ENCODE measurements at places on chromosomes 5 and 9.

DNA sequence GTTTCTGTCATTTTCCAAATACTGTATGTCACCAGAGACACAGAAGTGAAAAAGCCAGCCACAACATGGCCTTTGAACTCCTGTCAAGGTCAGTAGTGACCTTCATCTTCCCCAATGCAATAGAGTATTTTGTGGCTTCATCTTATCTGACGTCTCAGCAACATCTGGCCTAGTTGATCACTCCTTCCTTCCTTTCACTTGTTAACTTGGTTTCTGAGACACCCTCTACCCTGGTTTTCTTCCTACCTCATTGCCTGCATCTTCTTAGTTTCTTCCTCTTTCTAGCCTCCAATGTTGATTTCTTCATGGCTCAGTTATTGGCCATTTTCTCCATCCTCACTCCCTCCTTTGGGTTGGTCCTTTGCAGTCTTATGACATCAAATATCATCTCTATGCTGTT lies 36.3 kb downstream of the GLIS3 start:
- DNase-seq: no peak

GRCh38 chr5:24850926-24851486 lies 206.2 kb upstream of the CDH10 start:
- no peak for DNase-seq

- no peak for DNase-seq
Measured at GRCh38 chr5:112485934-112486355, 66.9 kb upstream of the EPB41L4A start.

DNA sequence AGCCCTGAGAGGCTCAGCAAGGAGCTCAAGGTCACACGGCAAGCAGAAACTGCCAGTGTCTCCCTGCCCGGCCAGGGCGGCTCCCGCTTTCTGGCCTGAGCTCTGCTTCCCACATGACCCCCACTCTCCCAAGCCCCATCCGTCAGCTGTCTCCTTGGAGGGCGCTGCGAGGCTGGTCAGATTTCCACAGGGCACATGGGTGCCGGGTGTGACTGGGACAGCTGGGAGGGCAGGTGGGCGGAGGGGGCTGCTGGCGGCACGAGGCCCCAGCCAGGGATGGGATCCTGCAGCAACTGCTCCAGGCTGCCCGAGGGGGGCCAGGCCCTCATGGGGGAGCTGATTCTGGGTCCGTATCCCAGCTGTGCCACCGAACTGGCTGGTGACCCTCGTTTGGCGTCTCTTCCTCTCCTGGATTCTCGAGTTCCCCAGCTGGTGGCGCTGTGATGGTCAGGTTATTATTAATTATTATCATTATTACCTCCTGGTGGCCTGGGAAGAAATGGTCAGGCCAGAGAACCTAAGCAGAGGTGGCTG lies 12.9 kb upstream of the WDR38 start:
- DNase-seq: no peak

DNA sequence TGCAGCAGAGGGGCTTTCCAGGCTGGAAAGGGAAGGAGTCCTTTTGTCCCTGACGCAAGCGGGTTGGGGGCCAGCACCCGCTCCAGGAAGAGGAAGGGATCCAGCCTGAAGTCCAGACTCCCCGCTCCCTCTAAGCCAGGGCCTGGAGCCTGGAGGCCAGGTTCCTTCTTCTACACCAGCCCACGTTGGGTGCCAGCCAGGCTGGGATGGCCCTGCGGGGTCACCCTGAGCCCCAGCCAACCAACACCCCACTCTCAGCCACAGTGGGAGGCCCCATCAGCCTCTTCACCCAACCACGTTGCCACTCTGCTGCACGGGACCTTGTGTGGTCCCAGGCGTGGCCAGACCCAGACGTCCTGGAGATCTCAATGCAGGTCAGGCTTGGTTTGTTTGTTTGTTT lies 970 bp upstream of the FUT7 start:
- no peak for DNase-seq

GRCh38 chr5:52579391-52579790 lies 208.3 kb upstream of the ITGA1 start:
- DNase-seq: no peak

DNA sequence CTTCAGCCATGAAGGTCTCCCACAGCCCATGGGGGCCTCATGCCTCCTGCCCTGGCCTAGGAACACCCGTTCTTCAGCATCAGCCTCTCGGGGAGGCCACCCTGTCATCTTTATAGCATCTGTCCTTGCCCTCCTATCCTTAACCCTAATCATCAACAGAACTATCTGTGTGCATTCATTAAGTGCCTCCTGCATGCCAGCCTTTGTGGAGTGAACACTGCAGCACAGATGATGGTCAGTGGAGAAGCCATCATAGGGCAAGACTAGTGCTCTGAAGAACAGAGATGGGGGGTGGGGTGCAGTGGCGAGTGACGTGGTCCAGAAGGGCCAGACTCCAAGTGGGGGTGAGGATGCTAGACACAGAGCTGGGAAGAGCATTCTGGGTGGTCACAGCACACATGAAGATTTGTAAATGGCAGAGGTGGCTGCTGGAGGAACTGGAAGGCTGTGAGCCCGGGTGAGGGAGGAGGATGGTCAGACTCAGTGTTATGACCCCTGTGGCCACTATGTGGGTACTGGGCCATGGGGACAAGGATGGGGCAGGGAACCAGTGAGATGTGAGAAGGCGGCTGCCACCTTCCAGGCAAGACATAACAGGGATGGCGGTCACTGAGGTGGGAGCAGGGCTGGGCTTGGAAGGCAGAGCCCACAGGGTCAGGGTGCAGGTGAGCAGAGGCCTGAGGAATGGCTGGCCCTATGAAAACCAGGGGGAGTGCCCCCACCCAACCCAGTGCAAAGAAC lies 3.6 kb upstream of the CARD19 start:
- no peak for DNase-seq

DNA sequence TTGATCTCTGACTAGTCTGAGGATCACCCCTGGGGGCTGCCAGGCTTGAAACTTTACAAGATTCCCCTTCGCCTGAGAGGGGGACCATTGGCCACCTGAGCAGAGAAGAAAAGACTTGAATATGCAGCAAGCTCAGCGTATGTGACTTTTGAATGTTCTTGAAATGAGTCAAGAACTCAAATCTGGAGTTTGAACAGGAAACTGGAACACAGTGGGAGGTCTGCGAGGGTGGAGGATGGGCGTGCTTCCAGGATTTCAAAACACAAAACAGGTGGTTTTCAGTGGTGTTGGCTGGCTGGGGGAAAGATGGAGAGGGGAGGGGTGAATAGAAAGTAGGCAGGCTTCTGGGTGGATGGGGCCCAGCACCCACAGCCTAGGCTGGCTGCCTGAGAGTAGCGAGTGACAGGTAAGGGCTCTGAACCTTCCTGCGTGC lies 40.6 kb downstream of the TMEM174 start:
- DNase-seq: no peak

DNA sequence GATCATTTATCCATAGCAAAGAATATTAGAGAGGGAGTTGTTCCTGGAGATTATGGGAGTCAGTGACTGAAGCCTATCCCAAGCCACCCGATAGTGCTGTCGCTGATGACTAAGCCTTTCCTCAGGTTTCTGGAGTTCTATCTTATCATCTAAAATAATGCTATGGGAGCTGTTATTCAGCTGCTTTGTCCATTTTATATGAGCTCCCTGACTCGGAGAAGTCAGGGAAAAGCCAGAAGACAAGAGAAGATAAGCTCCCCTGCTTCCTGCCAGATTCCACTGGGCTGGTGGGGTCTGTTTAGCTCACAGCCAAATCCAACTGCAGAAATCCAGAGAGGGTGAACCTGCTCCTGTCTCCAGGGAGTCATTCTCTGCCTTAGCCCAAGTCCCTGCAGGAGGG lies 148.2 kb downstream of the DROSHA start:
- DNase-seq: no peak

- DNase-seq: no peak
Measured at GRCh38 chr5:111138096-111138495, 45.9 kb downstream of the WDR36 start.

- peak; percentile 42 for DNase-seq
Measured at GRCh38 chr9:21121595-21122251, 19.9 kb downstream of the IFNW1 start.

DNA sequence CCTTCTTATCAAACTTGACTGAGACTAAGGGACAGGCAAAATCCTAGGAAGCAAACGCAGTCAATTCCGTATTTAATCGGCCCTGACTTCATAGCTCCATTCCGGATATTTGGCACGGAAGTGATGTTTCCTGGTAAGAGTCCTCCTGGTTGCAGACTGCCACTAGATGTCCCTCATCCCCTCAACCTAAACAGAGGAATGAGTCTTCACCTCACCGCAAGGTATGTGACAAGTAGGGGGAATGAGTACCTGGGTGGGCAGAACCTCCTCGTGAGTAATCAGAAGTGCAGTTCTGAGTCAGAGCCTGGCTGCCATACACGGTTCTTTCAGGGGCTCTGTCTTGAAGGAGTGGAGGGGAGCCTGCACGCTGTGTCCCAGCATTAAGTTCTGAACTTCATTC lies 173.6 kb downstream of the MUSK start:
- no peak for DNase-seq

- no peak for DNase-seq
Measured at GRCh38 chr9:137382444-137383080, 40.4 kb downstream of the EXD3 start.

- DNase-seq: no peak
Measured at GRCh38 chr5:67695369-67695768, 498.8 kb upstream of the CD180 start.

- no peak for DNase-seq
Measured at GRCh38 chr9:89601306-89601705, 3.5 kb upstream of the GADD45G start.

DNA sequence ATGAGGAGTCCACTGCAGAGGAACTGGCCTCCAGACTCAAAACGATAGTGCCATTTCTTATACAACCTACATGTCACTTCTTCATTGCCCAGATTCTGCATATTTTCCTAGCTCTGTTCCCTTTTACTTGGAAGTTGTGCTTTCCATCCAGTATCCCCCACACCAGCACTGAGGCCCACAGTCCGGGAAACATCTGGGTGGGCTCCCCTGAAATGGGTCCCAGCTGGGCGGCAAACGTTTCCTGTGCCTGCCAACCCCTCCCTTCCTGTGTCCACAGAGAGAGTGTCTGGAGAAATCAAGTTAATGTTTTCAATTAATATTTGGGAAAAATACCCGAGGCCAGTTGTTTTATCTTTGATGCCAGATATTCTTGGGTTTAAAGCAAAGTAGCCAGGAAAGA lies 111.8 kb downstream of the COL23A1 start:
- no peak for DNase-seq

GRCh38 chr5:103690676-103691075 lies 128.1 kb upstream of the NUDT12 start:
- no peak for DNase-seq

- no peak for DNase-seq
Measured at GRCh38 chr9:34452568-34452967, 5.8 kb downstream of the FAM219A start.

- DNase-seq: peak; percentile 49
Measured at GRCh38 chr9:89312222-89312571, 1.2 kb downstream of the CKS2 start.

DNA sequence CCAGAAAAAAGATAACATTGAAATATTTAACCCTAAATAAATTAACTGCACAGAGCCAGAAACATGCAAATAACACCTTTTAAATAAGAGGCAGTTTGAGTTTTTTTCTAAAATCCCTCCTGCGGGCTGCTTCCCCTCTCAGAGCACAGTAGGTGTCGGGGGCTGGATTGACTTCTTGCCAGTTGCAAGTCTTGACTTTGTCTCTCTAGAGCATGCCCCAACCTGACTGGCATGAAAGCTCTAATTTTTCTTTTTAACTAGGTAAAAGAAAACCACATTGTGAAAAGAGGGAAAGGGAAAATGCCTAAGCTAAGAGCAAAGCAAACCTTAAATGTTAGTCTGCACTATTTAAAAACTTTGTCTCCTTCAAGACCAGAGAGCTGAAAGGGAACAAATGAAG lies 46.4 kb upstream of the DNAH5 start:
- no peak for DNase-seq

GRCh38 chr9:16729651-16730050 lies 140.8 kb downstream of the BNC2 start:
- DNase-seq: no peak

DNA sequence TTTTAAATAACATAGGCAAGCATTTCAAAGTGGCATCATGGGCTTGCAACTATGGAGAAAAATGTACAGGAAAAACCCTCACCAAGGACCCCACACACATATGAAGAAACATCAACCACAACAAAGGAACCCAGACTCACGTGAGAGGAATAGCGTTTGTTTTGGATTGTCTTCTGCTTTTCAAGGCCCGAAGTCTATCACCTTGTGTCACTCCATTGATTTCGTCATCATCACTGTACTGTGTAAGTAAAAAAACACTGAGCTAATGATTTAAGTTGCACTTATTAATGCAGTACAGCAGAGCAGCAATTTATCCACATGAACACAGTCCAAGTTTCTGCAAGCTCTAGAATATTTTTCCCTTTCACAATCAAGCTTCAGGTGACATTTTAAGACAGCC lies 72.4 kb downstream of the HABP4 start:
- no peak for DNase-seq

DNA sequence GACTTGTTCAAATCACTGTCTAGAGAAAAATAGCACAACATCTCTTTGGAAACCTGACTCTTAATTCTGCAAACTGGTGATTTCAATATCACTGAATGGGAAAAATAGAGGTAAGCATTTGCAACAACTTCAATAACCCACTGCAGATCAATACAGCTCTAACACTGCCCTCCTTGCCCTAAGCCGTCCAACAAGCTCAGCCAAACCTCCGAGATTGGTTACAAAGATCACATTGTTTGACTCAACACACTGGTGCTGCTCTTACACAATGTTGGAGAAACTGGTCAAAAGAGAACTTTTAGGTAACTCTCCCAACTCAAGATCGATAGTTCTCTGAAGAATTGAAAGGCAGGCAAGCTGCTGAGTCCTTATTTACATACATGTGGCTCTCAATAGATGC lies 150.4 kb downstream of the SPOCK1 start:
- DNase-seq: no peak

- no peak for DNase-seq
Measured at GRCh38 chr9:114390952-114391351, 3.2 kb upstream of the AKNA start.

- DNase-seq: peak; percentile 74
Measured at GRCh38 chr9:131738293-131739132, 1.4 kb downstream of the RAPGEF1 start.

- no peak for DNase-seq
Measured at GRCh38 chr5:169656125-169656901, 19.2 kb downstream of the DOCK2 start.

- DNase-seq: peak; percentile 40
Measured at GRCh38 chr9:15606643-15607472, 54.0 kb downstream of the CCDC171 start.

GRCh38 chr9:130276121-130276520 lies 10.6 kb downstream of the HMCN2 start:
- no peak for DNase-seq

GRCh38 chr9:34989946-34990635 lies 546 bp downstream of the DNAJB5 start:
- peak; percentile 43 for DNase-seq

- DNase-seq: no peak
Measured at GRCh38 chr5:166957782-166958181, 1333.7 kb upstream of the WWC1 start.

- DNase-seq: no peak
Measured at GRCh38 chr5:160923936-160924710, 72.1 kb upstream of the ATP10B start.

GRCh38 chr5:651296-652022 lies 39.3 kb downstream of the CEP72 start:
- DNase-seq: no peak
